ENCODE measurements at places on chromosomes 16 and 17. TPM values are rescaled to one million over a fixed set of nuclear protein-coding genes. Genes with fewer than 3 reads are reported as not detected.

TRIM37 gene
- 12.2 TPM for total RNA-seq

KRTAP9-7 gene
- not detected for total RNA-seq

GCGR gene
- total RNA-seq = 0.69 TPM

GRCh38 chr16:65509172-65509571, 387.3 kb upstream of the CDH11 start:
- no peak for DNase-seq

- DNase-seq = no peak
These were observed 26.9 kb downstream of the NLRC5 start for GRCh38 chr16:57016301-57016700.
